Stimulated activated CD4-positive, alpha-beta T cell treated with anti-CD3 and anti-CD28 coated beads, Interleukin-1b, Interleukin-23, amount 100 ng/mL, for 24 hours (primary cell): ENCODE measurements at places on chromosomes 6 and 20.

- DNase-seq = no peak
Observed at GRCh38 chr6:19834858-19835257, 2.3 kb upstream of the ID4 start.

GRCh38 chr6:111276736-111277135 is 189.4 kb downstream of the SLC16A10 start:
- no peak for DNase-seq

GRCh38 chr6:24064106-24064505 is 61.9 kb upstream of the NRSN1 start:
- DNase-seq = no peak

DNA sequence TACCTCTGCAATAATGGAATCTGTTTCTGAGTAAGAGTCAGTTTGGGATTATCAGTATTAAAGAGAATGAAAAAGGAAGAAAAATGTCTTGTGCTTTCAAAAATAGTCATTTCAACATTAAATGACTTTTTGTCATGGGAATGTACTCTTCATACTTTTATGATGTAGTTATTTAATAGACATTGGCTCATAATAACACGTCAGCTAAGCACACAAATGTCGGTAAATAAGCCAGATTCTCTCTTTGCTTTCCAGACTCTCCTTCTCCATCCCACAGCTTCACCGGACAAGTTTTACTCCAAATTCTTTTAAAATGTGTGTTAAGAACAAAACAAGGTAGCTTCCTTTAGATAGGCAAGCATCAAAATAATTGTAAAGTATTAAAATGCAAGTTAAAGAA is 76.0 kb downstream of the C6orf52 start:
- no peak for DNase-seq

GRCh38 chr20:17533396-17533795 is 2.2 kb upstream of the BFSP1 start:
- no peak for DNase-seq

DNA sequence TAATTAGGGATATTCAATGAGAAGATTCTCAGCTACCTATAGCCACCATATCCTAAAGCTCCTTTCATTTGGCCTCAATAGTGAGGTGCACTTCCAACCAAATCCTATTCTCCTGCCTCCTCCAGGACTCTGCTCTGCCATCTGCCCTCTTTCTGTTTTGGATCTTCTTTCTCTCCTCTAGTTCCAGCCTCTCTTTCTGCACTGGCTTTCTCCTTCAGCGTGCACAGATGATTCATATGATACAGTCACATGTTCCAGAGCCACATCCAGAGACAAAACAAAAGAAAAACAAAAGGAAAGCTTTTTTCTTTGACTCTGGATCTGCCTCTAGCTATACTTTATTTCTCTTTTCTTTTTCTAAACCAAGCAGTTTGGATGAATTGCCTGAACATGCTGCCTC is 531.9 kb upstream of the MAN1A1 start:
- DNase-seq = no peak

GRCh38 chr6:143286251-143286795 is 164.2 kb downstream of the ADAT2 start:
- DNase-seq = no peak

GRCh38 chr6:111157412-111157811 is 70.1 kb downstream of the SLC16A10 start:
- no peak for DNase-seq

GRCh38 chr20:50323209-50323608 is 132.6 kb downstream of the CEBPB start:
- no peak for DNase-seq

DNA sequence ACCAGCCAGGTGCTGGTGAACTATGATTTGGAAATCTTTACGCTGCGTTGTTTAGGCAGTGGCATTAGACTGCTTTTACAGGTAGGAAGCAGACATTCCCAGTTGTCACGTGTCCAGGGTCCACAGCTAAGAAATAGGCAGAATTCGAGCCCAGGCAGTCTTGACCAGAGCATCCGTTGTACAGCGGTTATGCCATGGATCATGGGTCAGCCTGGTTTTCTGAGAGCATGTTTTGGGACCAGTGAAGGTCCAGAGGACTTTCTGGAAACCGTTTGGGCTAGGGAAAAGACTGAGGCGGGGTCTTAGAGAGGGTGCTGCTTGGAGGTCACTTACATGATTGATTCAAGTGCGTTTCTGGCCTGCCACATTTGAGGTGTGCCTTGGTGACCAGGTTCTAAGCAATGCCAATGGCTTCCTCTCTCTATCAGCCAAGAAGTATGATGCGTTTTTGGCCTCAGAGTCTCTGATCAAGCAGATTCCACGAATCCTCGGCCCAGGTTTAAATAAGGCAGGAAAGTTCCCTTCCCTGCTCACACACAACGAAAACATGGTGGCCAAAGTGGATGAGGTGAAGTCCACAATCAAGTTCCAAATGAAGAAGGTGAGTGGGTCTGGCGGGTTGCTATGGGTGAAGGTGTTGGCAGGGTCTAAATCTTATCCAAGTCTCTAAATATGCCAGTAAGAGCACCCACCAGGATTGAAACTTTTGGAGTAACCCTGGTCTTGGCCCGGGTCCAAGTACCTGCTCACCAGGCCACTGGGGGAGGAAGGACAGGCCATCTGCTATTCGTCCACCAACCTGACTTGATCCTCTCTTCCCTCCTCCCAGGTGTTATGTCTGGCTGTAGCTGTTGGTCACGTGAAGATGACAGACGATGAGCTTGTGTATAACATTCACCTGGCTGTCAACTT is 1.8 kb downstream of the RPL10A start:
- no peak for DNase-seq

DNA sequence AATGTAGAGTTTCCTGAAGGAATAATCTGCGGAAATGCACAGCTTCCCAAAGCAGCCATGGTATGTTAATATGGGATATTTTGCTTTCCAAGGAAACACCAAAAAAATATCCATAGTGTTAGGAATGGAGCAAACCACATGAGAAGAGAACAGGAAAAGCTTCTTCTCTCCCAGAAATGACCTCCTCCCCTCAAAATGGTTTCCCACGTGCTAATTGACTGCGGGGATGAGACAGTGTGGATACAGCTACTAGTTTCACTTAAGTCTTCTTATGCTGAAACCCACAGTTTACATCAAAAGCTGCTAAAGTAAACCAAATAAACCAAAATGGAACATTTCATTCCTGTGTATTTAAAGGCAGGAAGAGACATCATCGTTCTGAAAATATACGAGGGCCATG is 69.4 kb downstream of the FYN start:
- DNase-seq = no peak

DNA sequence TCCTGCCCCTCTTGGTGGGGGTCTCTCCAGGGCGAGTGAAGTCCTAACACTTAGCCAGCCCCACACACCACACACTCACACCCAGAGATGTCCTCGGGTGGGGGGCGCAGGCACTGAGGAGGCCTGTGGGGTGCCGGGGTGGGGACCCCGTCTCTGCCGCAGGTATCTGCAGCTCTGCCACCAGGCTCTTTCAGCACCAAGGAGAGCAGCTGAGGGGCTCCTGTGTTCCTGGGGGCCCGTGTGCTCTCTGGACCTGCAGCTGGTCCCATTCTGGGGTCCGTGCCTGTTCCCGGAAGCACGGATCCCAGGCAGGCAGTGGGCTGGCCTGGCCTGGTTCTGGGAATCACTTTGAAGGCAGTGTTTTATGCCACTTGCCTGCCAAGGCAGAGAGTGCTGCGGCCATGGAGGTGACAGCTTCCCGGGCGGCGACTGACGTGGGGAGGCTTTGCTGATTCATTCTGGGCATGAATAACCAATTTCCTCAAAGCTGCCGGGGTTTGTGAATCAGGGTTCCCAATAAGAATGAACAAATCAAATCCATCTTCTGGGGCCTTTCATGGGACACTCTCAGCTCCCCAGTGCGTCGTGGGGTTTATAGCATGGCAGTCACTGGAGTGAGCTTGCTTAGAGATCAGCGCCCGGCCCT is 54.4 kb upstream of the SLCO4A1 start:
- DNase-seq = no peak
